Stimulated activated CD8-positive, alpha-beta memory T cell treated with anti-CD3 and anti-CD28 coated beads, Interleukin-7, amount 100 ng/mL, for 4 hours (primary cell): ENCODE measurements at places on chromosomes 4 and X.

- DNase-seq = no peak
Observed at GRCh38 chrX:49277535-49277830, 7.9 kb downstream of the PPP1R3F start.

DNA sequence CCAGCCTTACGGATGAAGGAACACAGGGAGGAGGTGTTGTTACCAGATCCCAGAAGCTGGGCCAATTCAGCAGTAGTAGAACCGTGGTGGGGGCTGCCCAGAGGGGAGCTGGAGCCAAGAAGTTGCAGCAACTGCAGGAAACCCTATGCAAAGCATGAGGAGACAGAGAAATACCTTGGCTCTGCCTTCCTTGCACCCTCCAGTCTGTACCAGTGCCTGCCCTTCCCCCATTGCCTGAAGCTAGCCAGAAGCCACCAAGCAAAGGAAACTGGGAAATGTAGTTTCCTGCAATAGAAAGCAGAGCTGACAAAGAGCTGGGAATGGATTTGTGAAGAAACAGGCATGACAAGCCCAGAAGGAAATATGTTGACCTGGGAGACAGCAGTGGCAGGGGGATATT is 108.7 kb upstream of the FUNDC1 start:
- no peak for DNase-seq

- no peak for DNase-seq
Observed at GRCh38 chr4:100746141-100746739, 228.4 kb upstream of the EMCN start.

DNA sequence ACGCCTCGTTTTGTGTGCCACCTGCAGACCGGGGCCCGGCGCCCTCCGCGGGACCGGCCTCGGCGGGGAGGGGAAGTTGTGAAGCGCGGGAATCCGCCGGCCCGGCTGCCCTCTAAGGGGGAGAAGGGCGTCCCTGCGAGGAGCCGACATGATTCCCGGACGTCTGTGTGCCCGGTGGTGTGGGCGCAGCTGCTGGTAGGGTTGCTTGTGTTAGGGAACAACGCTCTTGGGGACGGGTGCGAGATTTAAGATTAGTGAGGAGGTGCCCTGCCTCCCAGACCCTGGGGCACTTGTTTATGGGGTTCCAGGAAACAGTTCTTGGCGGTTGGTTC is 627 bp downstream of the CDKN2AIP start:
- no peak for DNase-seq
